ENCODE measurements at places on chromosomes 5 and 9.

DNA sequence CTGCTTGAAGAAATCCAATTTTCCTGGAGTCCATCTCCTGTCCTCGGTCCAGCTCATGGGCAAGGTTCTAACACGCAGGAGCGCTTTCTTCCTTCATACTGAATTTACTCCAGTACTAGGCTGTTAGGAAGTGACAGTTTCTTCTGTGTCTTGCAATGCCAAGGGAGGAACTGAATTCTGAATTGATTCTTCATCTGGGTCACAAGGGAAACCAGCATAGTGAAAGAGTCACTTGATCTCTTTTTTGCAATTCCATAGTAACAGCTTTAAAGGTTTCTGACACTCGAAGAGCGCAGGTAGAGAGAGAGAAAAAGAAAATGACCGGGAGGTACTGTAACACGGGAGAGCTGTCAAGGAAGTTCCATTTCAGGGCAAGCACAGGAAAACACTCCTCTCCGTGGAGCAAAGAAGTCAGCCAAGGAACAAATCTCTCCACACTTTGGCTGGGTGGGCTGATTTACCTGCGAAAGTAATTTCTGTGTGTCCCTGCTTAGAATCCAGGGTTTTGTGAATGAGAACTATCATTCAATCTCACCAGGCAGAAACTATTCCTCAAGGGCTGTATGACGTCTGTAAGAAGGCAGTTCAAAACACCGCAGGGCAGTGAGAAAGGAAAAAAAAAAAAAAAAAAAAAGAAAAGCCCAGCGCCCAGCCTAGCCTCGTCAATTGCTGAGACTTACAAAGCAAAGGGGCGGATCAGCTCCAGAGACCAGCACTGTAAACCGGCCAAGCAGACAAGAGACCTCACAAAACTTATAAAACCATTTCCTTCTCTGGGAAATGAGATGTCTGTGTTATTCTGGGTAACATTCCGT lies 617.8 kb downstream of the PDE4D start:
- no peak for DNase-seq

DNA sequence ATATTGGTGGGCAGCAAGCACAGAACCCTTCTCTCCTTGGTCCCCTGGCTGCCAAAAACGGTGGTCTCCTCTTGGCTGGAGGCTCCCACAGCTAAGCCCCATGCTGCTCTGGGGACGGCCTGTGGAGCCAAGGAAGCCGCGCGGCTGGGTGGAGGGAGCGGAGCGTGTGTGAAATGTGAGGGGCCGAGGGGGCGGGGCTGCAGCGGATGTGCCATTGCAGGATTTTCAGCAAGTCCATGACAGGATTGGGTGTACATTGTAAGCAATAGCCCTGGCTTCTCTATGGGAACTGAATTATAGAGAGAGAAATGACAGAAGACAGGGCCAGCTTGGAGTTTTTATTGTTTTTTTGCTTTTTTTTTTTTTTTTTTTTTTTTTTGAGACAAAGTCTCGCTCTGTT lies 336.5 kb downstream of the DIRAS2 start:
- DNase-seq: no peak

DNA sequence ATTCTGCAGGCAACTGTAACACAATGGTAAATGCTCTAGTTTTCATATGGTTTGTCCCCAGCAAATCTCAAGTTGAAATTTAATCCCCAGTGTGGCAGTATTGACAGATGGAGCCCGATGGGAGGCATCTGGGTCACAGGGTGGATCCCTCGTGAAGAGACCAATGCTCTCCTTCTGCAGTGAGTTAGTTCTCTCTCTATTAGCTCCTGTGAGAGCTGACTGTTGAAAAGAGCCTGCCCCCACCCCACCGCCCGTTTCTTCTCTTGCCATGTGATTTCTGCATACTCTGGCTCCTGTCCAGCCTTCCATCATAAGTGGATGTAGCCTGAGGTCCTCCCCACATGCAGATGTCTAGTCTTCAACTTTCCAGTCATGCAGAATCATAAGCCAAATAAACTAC lies 27.0 kb downstream of the IARS1 start:
- DNase-seq: no peak

DNA sequence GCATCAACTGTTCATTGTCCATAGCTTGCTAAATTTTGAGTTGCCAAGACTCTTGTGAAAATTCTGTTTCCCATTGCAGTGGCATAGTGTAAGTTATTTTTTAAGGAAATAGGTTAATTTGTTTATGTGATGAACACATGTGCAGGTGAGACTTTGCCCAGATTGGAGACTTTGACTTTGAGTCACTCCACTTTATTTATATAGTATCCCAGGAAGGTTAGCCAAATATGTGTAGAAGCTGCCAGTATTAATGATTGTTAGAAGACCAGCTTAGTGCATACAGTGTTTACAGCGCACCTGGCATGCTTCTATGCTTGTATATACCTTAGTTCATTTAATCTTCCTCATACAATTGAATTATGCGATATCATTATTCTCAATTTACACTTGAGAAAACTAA lies 51.0 kb downstream of the MTAP start:
- no peak for DNase-seq

GRCh38 chr5:67233075-67233474 lies 36.5 kb upstream of the CD180 start:
- DNase-seq: no peak

DNA sequence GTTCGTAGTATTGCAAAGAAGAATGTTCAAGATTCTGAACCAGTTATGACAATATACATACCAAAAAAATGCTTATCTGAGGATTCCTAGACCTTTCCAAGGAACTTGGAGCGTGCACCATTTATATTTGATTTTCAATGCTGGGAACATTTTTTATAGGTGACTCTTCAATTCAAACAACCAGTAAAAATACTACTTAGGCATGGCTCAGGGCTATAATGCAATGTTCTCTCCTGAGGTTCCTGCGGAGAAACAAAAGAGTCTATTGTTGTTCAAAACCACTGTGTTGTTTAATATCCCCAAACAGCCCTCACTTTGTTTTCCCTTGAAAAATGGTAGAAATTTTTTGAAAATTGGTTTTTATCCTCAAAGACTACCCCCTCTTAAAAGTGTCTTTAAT lies 335.7 kb upstream of the IZUMO3 start:
- no peak for DNase-seq

- DNase-seq: no peak
Measured at GRCh38 chr5:171573021-171573420, 153.6 kb downstream of the FGF18 start.

GRCh38 chr9:78439866-78440830 lies 143.2 kb downstream of the PSAT1 start:
- no peak for DNase-seq

GRCh38 chr9:19028835-19029451 lies 4.1 kb downstream of the SAXO1 start:
- no peak for DNase-seq

DNA sequence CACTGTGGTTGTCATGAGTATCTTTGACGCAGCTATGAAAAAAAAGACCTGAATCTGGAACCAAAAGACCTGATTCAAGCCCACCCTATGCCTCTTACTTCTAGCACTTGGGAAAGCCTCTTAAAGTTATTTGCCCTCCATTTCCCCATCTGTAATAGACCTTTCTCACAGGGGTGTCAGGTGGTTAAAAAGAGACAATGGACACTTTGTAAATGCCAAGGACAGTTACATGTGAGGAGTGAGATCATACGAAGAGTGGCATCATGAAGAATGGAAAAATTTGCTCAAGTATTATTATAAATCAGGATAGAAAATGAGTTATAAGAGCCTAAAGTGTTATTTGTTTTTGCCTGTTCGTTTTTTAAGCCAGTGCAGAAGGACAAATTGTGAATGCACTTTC lies 46.5 kb downstream of the ACTL7B start:
- no peak for DNase-seq

GRCh38 chr9:87250205-87250604 lies 247.5 kb upstream of the DAPK1 start:
- no peak for DNase-seq

GRCh38 chr5:110460837-110461236 lies 265.6 kb downstream of the TMEM232 start:
- DNase-seq: no peak

DNA sequence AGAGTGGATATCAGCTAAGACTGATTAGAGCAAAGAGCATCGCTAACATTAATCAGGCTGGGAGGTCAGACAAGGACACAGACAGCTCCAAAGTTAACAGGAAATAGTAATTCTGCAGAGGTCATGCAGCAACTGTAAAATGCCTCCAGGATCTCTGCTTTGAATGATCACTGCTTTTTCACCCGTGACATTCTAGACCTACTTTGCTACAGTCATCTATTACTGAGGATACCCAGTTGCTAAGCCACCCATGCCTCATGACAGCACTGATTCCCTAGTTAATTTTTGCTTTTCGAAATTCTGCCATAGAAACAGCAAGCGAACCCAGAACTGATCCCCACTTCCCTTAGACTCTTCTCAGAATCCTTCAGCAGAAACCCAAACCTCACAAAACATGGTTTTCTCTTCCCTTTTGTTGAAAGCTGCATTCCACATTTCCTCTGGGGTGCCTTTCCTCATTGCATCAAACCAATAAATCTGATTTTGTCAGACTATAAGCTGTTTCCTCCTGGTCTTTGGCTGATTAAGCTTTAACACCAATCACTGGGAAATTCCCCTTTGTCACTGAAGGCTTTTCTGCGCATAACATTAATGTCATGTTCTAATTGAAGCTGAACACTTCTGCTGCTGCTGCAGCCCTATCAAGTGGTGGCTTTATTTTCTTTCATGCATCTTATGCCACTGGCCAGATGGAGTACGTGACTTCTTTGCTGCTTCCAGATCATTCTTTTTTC lies 201.1 kb upstream of the CHD1 start:
- DNase-seq: no peak

DNA sequence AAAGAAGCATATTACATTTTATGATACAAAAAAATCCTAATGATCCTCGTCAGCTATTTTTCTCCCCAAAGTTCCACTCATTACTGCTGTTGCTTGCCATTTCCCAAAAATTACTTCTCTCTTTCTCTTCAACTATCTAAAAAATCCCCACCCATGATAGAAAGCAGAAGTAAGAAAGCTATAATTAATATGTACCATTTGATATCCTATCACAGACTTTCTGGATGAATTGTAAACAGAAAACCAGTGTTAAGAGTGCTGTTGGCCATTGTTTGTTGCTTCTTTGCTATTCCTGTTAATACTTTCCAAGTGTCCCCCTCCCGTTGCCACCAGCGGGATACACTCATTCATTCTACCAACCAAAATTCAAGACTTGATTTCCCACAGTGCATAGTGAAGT lies 136.3 kb upstream of the SMARCA2 start:
- no peak for DNase-seq

DNA sequence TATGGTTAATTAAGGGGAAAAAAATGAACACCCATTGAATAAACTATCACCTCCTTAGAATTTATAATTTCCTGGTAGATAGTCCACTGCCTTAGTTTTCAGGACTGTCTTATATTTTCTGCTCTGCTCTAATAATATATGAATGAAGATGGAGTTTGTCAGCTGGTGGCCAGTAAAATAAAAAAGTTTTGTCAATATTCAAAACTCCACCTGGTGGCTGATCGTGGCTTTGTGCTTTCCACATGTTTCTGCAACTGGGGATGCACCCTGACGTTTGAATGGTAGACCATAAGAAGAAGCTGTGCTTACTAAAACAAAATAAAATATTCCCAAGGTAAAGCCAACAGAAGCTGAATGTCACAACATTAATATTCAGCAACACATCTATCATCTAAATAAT lies 286.6 kb upstream of the IZUMO3 start:
- no peak for DNase-seq

DNA sequence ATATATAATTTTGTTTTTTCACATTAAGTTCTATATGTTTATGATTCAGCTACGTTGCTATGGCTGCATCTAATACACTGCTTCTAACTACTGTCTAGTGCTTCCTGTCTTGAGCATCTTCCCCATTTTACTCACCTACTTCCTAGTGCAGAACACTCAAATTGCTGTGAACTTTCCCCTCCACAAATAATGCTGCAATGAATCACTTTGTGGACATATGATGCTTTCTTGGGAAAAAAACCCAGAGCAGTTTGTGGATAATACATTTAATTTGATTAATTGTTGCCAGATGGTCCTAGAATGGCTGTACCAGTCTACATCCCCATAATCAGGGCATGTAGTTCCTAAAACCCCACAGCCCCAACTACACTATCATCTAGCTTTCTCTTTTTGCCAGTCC lies 18.5 kb downstream of the CD180 start:
- no peak for DNase-seq

GRCh38 chr5:150152636-150153462 lies 2.8 kb downstream of the PDGFRB start:
- no peak for DNase-seq

- DNase-seq: no peak
Measured at GRCh38 chr5:9865574-9865973, 235.4 kb upstream of the TAS2R1 start.

Data from stimulated activated CD4-positive, alpha-beta T cell treated with anti-CD3 and anti-CD28 coated beads, Interleukin-15, amount 100 ng/mL, for 1 hour (primary cell).